Dermis blood vessel endothelial cell (primary cell): ENCODE measurements at places on chromosomes 11 and 22.
A peak's percentile ranks its signal among the peaks of the same experiment; 100 is the strongest.

DNA sequence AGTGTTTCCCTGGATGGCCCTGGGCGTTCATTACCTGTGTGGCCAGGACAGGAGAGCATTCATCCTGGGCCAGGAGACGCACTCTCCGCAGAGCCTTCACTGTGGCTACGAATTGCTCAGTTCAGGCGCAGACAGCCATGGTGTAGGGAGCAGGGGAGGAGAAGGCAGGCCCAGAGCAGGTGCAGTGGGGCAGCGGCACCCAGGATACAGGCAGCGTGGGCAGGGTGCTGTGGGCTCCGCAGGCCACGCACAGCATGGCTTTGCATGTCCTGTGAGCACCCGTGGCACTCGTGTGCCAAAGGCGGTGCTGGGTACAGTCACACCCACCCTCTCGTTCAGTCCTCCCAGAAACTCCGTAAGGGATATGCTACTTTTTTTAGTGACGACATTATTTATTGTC, 124.2 kb upstream of the B3GAT1 start:
- no peak for DNase-seq

DNA sequence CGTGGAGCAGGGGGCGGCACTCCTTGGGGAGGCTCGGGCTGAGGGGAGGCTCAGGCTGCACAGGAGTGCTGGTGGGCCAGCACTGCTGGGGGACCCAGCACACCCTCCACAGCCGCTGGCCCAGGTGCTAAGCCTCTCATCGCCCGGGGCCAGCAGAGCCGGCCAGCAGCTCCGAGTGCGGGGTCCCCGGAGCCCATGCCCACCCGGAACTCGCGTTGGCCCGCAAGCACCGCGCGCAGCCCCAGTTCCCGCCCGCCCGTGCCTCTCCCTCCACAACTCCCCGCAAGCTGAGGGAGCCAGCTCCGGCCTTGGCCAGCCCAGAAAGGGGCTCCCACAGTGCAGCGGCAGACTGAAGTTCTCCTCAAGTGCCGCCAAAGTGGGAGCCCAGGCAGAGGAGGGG, 2266.8 kb downstream of the LRRC4C start:
- DNase-seq = no peak

GRCh38 chr22:22932512-22932941, 44.9 kb downstream of the IGLL5 start:
- DNase-seq = no peak

GRCh38 chr22:23844739-23845202, 6.0 kb upstream of the DERL3 start:
- no peak for DNase-seq

GRCh38 chr22:33240888-33241475, 182.8 kb upstream of the SYN3 start:
- DNase-seq = no peak

DNA sequence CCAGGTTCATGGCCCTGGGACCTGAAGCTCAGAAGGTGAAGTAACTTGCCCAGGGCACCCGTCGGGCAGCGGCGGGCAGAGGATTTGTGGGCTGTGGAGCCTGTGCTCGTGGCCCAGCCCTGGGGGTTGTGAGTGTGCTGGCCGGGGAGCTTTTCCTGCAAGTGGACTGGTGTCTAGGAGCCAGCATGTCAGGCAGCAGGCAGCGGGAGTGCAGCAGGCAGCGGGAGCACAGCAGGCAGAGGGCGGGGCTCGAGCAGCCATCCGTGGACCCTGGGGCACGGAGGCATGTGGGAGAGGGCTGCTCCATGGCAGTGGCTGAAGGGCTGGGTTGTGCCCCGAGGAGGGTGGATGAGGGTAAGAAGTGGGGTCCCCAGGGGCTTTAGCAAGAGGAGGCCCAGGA, 72.7 kb upstream of the PPP6R3 start:
- DNase-seq = no peak

- peak; percentile 19 for DNase-seq
These were observed 718 bp downstream of the LTBP3 start for GRCh38 chr11:65557280-65558001.

DNA sequence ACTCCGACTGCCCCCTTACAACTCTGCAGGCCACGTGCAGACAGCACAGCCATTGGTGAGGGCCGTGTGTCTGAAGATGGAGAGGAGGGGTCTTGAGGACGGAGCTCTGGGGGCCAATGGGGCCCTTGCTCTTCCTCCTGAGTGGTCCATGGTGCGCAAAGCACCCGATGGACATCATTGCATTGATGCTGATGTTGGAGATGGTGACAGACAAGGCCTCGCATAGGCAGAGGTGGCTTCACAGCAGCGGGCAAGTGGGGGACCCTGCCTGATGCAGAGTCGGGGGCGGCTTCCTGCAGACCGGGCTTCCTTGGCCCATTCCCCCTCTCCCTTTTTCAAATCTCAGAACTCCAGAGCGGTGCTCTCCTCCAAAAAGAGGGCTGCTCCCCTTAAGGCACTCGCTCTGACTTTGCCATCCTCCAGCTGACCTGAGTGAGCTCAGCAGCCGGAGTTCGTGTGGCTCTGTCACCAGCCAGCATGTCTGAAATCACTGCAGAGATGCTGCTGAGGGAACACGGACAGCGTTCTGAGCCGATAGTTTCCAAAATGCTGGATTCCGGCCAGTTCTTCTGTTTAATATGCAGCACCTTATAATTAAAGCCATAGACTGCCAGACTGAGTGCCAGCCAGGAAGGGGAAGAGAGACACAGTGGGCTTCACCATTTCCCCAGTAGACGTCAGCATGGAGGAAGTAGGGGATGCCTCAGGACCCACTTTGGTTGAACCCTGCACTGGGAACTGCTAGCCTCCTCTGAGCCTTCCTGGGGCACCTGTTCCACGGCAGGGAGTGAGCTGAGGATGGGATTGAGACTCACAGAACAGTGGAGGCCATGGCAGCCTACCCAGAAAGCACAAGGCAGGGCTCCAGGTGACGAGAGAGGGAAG, 278.2 kb downstream of the BRD1 start:
- DNase-seq = no peak

GRCh38 chr11:46894506-46894905, 23.8 kb downstream of the LRP4 start:
- no peak for DNase-seq

- DNase-seq = no peak
These were observed 7.3 kb upstream of the FDX1 start for GRCh38 chr11:110422306-110422905.

- peak; percentile 48 for DNase-seq
These were observed 96.2 kb downstream of the RDX start for GRCh38 chr11:110200241-110200640.

DNA sequence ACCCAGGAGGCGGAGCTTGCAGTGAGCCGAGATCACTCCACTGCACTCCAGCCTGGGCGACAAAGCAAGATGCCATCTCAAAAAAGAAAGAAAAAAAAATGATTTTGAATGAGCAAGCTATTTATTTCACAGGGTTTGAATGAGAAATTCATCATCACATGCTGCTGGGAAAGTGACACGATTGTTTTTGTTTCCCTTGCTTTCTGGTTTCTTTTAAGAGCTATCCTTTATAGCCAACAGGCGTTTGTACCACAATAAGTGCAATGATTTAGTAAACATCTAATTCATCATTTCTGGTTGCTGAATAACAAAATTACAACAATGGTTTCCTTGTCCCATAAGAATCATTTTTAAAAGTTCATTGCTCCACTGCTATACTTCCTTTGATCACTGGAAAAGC, 129.9 kb downstream of the GUCY1A2 start:
- DNase-seq = no peak

DNA sequence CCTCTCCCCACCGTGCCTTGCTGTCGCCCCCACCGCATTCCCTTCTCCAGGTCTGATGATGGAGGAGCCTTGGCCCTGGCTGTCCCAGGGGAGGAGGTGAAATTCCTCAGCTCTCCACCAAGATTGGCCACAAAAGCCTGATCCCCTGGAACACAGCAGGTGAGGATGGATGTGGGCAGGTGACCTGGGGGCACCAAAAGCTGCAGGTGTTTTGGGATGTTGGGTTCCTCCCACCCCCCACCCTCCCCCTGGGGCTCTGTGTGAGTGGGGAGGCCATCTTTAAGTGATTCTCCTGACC, 639 bp downstream of the TRIOBP start:
- no peak for DNase-seq

DNA sequence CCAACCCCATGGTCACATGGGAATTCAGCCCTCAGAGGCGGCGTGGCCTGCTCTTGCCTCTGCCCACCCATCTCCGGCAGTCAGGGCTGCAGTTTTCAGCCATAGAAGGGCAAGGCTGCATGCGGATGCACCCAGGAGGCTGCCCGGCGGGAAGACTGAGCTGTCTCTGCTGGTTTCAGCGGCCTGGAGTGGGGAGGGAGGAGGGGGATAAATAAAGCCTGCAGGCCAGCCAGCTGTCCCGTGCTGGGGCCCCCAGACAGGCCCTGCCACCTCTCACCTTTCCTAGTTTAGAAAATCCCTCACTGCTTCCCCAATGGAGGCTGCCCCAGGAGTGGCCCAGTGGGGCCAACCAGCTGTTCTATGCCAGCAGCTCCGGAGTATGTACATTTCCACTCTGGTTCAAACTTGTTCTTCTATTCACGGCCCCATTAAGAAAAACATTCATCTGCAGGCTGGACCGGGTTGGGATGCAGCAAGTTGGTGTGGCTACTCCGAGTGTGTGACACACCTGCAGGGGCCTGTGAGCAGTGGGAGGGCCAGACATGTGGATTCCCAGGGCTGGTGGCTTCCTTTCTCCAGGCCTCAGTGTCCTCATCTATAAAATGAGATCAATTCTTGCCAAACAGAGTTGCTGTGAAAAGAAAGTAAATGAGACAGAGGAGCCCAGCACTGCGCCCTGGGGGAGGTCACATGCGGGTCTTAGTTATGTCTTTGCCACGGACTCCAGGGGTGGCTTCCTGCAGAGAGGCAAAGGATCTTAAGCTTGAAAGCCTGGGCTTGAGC, 5.0 kb downstream of the MICALL1 start:
- DNase-seq = no peak

DNA sequence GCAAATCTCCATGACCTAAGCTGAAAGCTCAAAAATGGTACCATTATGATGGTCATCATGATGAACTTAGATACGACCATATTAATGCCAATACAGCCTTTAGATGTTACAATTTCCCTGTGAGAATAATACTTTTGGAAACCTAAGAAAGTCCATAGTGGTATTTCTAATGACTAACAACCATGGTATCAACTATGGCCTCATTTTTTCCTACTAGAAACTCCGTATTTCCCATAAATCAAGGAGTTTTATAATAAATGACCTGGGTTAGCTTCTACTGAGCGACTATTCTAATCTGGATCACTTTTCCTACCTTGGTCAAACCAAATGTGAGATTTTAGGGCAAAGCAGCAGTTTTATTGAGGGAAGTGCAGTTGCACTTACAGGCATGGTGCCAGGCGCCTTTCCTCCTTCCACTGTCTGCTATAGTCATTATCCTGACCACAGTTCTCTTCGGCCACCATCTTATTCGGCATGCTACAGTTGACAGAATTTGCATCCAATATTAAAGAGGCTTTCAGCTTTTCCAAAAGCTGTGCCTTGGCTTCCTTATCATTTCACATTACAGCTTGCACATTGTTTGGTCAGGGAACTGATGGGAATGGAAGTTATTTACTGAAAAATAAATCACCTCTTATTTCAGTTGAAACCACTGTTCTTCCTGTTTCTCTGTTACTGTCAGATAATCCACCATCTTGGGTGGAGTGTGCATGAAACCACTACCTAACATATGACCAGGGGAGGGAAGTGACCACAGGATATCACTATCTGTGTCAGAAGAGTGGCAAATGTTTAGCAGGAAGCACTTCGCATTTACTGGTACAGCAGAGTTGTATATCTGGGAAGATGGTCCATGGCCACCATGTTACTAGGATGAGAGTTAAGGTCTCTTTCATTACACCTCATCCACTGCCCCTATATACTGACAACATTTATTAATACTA, 74.5 kb upstream of the PICALM start:
- DNase-seq = no peak

GRCh38 chr11:34204396-34205279, 99.2 kb downstream of the NAT10 start:
- DNase-seq = no peak

GRCh38 chr11:65556470-65557279, 1.5 kb downstream of the LTBP3 start:
- peak; percentile 26 for DNase-seq

GRCh38 chr11:74322667-74323066, 11.2 kb upstream of the P4HA3 start:
- DNase-seq = no peak

DNA sequence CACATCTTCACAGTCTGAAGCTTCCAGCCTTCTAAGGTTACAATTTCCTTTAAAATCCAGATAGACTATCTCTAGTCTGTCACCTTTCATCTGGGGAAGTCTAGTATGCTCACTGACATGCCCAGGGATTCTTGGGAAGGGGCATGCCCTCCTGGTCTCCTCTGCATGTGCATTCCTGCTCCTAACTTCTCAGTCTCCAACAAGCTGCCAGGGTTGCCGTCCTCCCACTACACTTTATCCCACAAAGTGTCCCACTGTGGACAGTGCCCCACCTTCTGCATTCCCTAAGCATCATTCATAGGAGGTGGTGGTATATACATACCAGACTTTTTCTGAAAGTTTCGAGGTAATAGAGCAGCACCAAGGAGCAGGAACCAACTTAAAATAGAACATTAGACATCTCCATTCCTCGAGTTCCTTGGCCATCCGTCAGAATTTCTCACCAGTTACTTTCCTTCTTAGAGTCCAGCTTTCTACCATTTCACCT, 28.7 kb downstream of the EIF3F start:
- no peak for DNase-seq

GRCh38 chr11:134454146-134454690, 42.2 kb upstream of the B3GAT1 start:
- DNase-seq = no peak

DNA sequence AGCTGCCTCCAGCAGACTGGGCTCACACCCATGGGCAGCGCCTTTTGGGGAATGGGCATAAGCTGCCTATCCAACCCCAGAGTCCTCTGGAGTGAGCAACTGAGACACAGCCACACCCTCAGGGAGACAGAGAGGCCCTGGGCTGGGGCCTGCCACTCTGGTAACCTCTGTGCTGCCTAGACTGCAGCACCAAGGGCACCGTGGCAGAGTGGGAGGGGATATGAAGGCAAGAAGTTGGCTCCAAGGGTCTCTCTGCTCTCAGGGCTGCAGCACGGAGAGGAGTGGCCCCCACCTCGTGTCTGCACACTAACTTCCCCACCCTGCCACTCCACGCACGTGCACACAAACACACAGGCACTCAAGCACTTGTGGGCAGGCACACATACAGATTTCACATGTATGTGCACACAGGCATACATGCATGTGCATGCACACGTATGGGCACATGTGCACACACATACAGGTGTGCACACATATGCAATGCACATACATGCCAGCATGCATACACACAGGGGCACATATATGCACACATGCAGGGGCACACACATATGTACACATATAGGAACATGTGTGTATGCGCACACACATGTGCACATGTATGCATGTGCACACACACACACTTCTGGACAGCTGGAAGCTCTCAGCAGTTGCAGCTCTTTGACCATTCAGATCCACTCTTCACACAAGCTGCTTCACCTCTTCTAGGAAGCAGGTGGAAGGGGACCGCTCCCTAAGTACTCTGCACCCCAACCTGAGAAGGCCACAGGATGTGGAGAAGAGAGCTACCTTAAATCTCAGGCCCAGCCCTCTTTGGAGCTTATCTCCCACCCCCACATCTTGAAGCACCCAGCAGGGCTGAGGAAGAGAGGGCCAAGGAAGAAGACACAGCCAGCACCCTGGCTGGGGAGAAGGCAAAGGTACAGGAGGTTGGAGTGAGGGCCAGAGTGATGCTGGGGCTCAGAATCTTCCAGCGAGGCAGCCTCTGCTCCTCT, 4.3 kb downstream of the IGSF9B start:
- DNase-seq = no peak
